Stimulated activated CD4-positive, alpha-beta T cell treated with anti-CD3 and anti-CD28 coated beads, Interleukin-1b, Interleukin-23, amount 100 ng/mL, for 24 hours (primary cell): ENCODE measurements at places on chromosomes 11 and 22.

DNA sequence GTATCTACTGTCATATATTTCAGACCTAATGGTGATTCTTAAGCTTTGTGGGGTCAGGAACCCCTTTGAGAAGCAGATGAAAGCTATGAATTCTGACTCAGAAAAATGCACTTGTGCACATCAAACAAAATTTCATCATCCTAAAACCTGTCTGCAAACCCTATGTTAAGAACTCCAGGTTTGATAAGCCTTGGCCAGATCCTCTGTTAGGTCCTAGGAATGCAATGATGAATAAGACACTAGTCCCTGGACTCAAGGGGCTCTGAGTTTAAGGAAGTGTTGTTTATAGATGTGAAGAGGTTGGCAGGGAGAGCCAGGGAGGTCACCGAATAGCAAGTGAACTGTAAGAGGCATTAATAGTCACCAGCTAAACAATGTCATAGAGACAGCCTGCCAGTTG is 103.2 kb downstream of the SPON1 start:
- no peak for DNase-seq

GRCh38 chr22:41781507-41781906 is 19.0 kb upstream of the CCDC134 start:
- no peak for DNase-seq

DNA sequence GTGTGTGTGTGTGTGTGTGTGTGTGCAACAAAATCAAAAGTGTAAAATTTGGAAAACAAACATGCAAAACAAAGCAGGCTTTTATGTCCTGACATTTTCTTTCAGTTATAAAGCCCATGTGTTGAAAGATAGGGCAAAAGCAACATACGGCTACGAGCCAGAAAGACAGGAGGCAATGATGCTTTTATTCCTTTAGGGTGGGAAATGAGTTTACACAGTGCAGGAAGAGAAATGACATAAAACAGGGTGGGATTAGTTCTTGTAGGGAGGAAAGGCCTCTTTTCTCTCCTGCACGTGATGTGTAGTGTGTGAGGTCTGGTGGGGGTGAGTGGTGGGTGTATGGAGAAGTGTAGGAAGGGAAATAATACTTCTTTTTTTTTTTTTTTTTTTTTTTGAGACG is 29.4 kb downstream of the IL18 start:
- no peak for DNase-seq

DNA sequence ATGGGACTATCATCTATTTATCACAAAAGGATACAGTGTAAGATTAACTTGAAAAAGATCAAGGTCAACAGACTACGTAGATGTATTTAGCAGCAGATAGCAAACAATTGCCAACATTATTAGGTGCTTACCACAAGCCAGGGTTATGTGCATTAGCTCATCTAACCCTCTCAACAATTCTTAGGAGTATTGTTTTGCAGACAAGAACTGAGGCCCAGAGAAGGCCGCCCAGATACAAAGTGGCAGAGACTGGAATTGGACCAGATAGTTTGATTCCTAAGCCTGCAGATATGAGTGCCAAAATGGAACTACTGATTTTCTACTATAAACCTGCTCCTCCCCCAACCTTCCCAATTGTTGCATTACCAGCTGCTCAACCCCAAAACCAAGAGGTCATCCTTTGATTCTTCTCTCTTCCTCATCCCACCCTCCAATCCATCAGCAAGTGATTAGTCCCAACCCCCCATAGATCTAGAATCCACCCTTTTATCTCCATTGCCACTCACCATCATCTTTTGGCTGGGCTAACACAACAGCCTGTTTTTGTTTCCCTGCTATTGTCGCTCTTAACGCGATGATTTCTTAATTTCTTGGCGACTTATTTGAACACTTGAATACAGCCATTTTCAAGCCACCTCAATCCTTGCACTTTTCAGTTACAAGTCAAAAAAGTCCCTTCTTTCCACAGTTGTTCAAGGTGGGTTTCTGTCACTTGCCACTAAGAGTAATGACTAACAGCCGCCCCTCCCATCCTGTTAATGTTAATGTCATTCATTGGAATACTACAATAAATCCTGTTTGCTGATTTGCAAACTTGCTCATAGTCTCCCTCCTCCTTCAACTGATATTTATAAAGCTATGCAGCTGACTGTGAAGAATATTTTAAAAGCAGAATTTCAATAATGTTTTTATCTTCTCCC is 2.7 kb downstream of the TMEM123 start:
- no peak for DNase-seq
